ENCODE measurements at places on chromosomes 6 and 20.

- no peak for DNase-seq
Measured at GRCh38 chr6:11233673-11234573, 1.5 kb upstream of the NEDD9 start.

- DNase-seq: no peak
Measured at GRCh38 chr6:56160489-56160888, 86.9 kb downstream of the COL21A1 start.

GRCh38 chr6:170012037-170012330 is 260.6 kb downstream of the ERMARD start:
- no peak for DNase-seq

- no peak for DNase-seq
Measured at GRCh38 chr6:35063701-35064280, 77.3 kb downstream of the TCP11 start.

GRCh38 chr20:2469991-2470422 is 582 bp downstream of the SNRPB start:
- peak; percentile 47 for DNase-seq

GRCh38 chr6:17237246-17237645 is 43.9 kb upstream of the RBM24 start:
- no peak for DNase-seq

GRCh38 chr6:132499757-132500156 is 13.2 kb downstream of the STX7 start:
- DNase-seq: no peak

DNA sequence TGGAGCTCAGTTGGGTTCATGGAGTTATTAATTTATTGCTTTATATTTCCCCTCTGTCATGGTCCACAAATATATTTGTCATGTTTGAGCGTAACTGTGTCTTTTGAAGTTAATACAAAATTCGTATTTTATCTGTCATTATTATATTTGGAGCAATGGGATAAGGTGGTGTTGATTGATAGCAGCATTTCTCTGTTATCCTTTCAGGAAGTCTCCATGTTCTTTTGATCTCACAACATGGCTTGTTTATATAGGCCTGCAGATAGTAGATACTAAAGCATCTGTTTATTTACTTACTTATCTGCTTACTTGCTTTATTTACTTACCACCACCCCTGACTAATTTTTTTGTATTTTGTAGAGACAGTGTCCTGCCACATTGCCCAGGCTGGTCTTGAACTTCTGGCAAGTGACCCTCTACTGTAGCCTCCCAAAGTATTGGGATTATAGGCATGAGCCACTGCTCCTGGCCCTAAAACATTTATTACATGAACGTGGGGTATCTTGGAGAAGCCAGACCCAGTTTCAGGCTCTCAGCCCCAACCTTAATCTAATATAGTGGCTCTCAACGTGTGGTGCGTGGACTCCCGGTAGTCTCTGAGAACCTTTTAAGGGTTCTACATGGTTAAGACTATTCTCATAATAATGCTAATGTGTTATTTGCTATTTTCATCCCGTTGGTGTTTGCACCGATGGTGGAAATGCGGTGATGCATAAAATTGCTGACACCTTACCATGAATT is 104.2 kb downstream of the NCOA3 start:
- no peak for DNase-seq

DNA sequence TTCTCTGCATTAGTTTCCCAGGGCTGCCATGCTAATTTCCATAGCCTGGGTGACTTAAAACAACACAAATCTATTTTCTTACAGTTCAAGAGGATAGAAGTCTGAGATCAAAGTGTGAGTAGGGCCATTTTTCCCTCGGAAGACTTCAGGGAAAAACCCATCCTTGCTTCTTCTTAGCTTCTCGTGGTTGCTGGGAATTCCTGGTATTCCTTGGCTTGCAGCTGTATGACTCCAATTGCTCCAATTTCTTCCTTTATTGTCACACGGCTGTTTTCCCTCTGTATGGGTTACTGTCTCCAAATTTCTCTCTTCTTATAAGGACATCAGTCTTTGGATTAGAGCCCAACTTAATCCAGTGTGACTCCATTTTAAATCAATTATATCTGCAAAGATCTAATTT is 128.4 kb upstream of the JAG1 start:
- no peak for DNase-seq

DNA sequence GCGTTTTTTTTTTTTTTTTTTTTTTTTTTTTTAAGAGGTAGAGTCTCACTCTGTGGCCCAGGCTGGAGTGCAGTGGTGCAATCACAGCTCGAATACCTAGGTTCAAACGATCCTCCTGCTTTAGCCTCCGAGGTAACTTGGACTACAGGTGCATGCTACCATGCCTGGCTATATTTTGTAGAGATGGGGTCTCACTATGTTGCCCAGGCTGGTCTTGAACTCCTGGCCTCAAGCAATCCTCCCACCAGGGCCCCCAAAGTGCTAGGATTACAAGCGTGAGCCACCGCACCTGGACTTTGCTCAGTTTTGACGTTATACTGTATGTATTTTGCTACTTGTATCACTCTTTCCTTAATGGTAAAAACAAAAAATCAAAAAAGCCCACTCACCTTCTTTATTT is 101.5 kb upstream of the ZNFX1 start:
- DNase-seq: no peak

DNA sequence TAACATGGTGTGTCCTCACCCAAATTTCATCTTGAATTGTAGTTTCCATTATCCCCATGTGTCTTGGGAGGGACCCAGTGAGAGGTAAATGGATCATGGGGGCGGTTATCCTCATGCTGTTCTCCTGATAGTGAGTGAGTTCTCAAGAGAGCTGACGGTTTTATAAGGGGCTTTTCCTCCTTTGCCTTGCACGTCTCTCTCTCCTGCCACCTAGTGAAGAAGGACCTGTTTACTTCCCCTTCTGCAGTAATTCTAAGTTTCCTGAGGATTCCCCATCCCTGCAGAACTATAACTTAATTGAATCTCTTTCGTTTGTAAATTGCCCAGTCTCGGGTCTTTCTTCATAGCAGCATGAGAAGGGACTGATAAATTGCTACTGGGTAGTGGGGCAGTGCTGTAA is 789.3 kb downstream of the FRK start:
- DNase-seq: no peak

GRCh38 chr20:59996108-59996507 is 37.9 kb downstream of the CDH26 start:
- DNase-seq: no peak

GRCh38 chr20:36109251-36109947 is 45.1 kb upstream of the EPB41L1 start:
- DNase-seq: no peak

- DNase-seq: peak; percentile 77
Measured at GRCh38 chr6:20403766-20404640, 2.3 kb downstream of the E2F3 start.

DNA sequence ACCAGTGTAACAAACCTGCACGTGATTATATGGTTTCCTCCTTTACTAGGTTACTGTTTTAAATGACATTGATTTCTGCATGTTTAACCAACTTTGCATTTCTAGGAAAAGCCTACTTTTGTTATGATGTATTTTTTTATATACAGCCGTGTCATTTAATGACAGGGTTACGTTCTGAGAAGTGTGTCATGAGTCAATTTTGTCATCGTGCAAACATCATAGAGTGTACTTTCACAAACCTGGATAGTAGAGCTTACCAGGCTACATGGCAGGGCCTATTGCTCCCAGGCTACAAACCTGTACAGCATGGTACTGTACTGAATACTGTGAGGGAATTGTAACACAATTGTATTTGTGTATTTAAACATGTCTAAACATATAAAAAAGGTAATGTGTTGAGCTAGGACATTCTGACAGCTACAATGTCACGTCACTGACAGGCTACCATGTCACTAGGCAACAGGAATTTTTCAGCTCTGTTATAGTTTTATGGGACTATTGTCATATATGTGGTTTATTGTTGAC is 205.3 kb downstream of the PRL start:
- DNase-seq: no peak

DNA sequence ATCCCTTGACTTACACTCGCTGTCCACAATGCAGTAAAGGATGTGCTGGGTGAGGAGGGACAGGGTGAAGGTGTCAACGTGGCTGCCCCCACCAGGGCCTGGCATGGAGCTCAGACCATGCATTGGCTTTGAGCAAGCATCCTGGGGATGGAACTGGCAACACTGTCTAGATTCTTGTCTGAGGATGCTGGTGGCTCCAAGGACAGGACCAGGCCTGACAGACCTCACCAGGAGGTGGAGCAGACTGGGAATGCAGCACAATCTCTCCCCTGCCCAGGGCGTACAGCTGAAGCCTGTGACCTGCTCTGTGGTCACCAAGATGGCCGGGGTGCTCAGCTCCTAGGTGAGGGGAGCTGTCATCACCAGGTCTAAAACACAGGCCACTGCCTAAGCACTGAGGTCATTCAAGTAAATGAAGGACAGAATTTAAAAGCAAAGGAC is 50.9 kb downstream of the MYH7B start:
- no peak for DNase-seq

DNA sequence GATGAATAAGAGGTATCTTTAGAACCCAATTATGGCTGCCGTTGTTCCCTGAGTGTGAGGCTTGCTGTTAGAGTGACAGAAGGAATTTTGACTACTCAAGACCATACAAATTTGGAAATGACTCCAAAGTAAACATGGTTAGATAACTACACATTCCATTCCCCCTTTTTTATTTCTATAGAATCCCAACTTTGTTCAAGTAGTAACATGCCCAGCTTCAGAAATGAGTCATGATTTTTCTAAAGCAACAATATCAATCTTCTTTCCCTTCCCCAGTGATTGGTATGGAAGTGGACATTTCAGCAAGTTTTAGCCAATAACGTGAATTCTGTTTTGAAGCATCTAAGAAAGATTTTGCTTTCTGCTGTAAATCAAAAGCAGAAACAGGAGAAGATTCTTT is 37.8 kb downstream of the HCRTR2 start:
- DNase-seq: no peak

- DNase-seq: no peak
Measured at GRCh38 chr20:1245578-1245977, 19.7 kb downstream of the RAD21L1 start.

DNA sequence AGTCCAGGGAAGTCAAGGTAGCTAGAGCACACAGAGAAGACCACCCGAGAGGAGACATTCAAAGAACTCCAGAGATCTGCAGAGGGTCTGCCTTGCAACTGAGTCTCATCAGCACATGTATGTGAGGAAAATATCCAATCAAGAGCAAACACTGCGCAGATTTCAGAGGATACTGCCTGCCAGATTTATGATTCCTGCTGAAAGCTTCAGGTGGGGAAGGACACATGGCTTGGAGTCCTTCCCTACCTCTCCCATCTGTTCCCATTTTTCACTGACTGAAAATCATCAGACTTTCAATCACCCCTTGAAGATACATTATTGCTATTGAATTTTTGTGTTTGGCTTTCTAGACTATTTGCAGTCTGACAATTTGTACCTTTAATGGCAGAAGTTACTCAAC is 7.6 kb upstream of the KIAA1586 start:
- DNase-seq: no peak

GRCh38 chr6:73766040-73766439 is 70.0 kb downstream of the CD109 start:
- no peak for DNase-seq

DNA sequence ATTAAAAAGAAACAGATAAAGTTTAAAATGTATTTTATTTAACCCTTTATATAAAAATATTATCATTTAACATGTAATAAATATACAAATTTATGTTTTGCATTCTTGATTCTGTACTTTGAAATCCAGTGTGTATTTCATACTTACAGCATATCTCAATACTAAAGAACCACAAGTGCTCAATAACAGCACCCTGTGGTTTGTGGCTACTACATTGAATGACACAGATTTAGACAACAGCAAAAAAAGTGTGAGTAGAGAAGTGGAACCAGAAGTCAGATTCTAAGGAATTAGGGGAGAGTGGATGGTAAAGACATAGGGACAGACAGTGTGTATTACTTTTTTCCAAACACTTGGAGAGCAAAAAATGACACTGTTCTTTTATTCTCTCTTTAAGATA is 524.5 kb downstream of the BMP2 start:
- no peak for DNase-seq

DNA sequence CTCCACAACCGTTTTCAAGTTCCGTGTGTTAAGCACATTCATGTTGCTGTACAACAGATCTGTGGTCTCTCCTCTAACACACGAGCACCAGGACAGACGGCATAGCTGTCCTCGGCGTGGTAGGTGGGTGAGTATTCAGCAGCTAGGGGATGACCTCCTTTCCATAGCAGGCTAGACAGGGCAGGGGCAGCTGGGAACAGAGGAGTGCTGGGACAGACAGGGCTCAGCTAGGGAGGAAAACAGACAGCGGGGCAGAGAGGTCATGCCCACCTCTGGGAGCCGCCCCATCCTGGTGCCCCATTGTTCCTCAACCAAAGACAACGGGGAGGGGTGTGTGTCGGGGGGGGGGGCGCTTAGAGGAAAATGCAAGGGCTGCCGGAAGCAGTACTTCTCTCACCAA is 271.5 kb upstream of the FOXQ1 start:
- no peak for DNase-seq

DNA sequence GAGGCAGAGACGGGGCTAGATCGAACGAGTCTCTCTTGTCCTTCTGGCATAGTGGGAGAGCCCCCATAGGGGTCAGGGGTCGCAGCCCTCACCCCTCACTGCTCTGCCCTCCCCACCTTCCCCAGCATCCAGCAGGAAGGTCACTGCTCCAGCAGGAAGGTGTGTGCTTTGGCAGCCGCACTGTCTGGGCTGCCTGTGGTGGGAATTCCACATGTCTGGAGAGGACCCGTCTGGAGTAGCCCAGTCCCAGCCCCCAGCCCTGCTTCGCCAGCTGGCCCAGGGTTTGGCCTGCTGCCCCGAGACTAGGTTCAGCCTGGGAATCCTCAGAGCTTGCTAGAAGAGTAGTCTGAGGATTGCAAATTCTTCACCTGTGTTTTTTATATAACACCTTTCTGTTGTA is 2.5 kb upstream of the R3HDML start:
- no peak for DNase-seq

DNA sequence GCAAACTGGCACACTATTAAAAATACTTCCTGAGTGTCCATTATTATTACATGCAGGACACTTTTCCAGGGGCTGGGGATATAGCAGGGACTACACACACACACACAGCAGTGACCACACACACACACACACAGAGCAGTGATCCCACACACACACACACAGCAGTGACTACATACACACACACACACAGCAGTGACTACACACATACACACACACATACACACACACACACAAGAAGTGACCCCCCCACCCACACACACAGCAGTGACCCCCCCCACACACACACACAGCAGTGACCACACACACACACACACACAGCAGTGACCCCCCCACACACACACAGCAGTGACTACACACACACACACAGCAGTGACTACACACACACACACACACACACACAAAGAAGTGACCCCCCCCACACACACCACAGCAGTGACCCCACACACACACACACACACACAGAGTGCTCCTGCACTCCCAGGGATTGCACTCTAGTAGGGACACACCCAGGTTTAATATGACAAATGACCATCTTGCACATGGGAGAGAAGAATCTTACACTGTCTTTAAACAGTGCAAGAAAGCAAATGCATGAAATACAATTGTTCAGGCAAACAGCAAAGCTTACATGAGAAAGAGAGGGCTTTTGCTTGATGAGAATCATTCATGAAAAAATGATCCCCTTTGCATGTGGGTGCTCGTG is 115.5 kb downstream of the IRF4 start:
- no peak for DNase-seq
